Thoracic aorta (tissue), 2 donors: ENCODE measurements at places on chromosomes 4 and X.

GRCh38 chr4:4640692-4641091, 98.8 kb upstream of the STX18 start:
- no peak for DNase-seq

DNA sequence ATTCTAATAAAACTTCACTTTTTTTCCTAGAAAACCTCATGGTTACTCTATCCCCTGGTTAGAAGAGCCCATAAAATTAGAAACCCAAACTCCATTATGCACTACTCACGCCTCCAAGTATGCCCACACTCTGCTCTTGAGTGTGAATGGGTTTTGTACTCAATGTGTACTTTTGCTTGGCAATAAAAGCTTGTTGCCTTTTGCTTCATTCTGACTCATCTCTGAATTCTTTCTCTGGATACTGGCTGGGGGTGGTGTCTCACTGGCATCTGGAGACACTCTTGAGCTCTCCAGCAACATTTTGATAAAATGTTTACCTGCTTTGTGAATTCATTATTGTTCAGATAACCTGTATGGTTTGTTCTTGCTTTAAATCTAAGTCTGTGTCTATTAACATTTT, 963.3 kb downstream of the TRAM1L1 start:
- no peak for DNase-seq

DNA sequence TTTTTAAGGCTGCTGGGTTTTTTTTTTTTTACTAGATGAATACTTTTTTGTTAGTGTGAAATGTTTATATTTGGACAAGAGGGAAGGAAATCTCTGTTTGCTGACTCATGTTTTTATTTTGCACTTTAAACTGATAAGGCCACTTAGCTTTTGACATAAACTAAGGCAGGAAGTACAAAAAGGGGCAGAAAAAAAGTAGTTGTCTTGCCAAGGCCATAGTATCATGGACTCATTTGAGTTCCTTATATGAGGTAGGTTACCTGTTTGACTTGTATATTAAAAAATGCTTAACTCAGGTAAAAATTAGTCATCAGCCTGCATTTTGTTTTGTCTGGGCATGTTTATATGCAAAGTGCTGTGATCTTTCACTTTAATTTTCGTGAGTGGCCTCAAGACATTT, 26.0 kb downstream of the SMAD1 start:
- no peak for DNase-seq

- DNase-seq: no peak
Measured at GRCh38 chr4:38084877-38085711, 124.9 kb downstream of the PTTG2 start.
